ENCODE measurements at places on chromosomes 12 and 14.

GRCh38 chr14:100980823-100981222 is 77.3 kb upstream of the RTL1 start:
- no peak for DNase-seq

GRCh38 chr14:81200054-81200453 is 20.7 kb downstream of the GTF2A1 start:
- DNase-seq, result no peak

DNA sequence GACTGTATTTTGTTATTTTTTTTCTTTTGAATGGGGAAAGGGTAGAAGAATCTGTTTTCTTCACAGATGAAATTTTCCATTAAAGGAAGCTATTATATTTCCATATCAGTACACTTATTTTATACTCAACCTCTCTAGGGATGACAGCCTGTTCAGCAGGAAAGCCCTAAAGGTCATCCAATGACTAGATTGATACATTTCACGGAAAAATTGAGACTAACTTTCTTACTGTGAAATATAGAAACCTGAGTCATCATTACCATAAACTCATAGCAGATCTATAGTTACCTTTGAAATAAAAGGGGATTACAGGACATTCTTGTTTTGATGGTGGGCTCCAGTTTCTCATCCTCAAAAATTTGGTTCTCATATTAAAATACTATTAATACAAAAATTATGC is 36.1 kb upstream of the PTCSC3 start:
- no peak for DNase-seq

GRCh38 chr14:68791902-68792677 is 777 bp downstream of the ZFP36L1 start:
- no peak for DNase-seq

- peak; percentile 24 for DNase-seq
Measured at GRCh38 chr12:1552171-1552570, 42.2 kb downstream of the FBXL14 start.

- DNase-seq, result peak; percentile 68
Measured at GRCh38 chr12:53049571-53050318, at the start of gene TNS2. TSS of gene TNS2 (plus strand) at chr12:53050065. CDS start at chr12:53050186, 121 bp downstream.

DNA sequence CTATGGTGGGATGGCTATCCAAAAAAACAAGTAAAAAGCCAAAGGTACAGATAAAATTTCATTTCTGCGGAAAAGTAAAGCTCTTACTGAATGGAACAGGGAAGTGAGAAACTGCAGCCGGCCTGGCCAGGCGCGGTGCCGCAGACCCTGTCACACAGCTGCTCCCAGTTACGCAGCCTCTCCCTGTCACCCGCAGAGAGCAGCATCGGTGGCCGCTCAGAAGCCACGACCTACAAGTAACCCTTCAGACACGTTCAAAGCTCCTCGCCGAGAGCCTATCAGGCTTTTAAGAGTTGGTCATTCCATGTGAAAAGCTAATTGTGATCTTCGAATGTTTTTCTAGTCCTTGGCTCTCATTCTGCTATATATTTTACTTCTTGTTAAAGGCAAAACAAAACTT is 11.0 kb upstream of the ANKLE2 start:
- no peak for DNase-seq
